ENCODE measurements at places on chromosomes 3 and 15.

- no peak for DNase-seq
Measured at GRCh38 chr15:41661078-41661517, 893 bp downstream of the MGA start.

DNA sequence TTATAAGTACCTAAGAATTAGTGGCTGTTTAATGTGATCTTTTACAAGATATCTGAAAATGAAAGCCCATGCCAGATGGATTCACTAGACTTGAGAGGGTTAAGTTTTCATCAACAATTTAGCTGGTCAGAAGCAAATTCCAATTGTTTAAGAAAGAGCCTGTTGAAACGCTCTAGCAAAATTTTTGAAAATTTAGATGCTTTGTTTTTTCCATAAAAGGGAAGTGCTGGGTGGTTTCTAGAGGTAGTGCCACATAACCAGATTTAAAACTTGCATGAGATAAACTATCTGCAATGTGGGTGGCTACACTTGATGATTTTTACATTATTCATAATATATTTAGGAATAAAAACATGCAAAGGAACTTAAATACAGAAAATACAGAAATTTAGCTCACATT is 48.5 kb upstream of the SKIL start:
- no peak for DNase-seq

DNA sequence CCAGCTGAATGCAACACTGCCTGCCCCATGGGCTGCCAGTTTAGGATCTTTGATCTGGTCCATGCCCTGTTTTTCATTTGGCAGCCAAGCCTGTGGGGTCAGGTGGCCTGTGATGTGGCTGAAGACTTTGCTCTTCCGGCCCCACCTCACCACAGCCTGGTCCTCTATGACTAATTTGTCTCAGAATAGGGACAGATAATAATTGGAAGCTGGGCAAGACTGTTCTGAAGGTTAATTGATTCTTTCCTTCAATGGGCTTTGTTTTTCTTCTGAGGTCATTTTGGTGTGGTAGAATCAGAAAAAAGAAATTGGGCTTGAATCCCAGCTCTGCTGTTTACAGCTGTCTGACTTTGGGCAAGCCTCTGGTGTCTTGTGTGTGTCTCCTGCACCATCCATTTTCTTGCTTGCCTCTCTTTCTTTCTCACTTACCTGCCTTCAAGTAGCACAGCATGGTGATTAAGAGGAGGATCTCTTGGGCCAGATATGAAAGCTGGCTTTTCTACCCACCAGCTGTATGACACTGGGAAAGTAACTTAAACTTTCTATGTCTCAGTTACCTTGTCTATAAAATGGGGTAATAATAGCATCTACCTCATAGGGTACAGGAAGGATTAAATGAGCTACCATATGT is 24.2 kb downstream of the ABHD2 start:
- DNase-seq, result no peak

- DNase-seq, result no peak
Measured at GRCh38 chr15:73150831-73151230, 98.6 kb downstream of the NEO1 start.

- no peak for DNase-seq
Measured at GRCh38 chr3:39141171-39141995, 12.0 kb downstream of the CSRNP1 start.

GRCh38 chr3:80357761-80358160 is 590.0 kb upstream of the ROBO1 start:
- DNase-seq, result no peak

- DNase-seq, result no peak
Measured at GRCh38 chr3:182626484-182627467, 166.5 kb upstream of the ATP11B start.

DNA sequence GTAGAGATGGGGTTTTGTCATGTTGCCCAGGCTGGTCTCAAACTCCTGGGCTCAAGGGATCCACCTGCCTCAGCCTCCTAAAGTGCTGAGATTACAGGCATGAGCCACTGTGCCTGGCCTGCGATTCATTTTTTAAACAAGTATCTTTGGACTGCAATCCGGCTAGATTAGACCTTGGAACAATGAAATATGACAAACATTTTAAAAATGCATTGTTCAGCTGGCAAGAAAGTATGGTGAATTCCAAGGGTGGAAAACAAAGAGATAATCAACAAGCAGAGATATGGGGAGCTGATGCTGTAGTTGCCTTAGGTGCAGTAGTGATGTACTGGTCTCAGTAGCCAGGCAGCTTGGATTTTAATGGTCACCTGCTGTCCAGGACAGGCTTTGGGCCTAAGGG is 95.8 kb upstream of the GOLGA8J start:
- no peak for DNase-seq

- no peak for DNase-seq
Measured at GRCh38 chr3:136604961-136605360, 147.2 kb downstream of the STAG1 start.

DNA sequence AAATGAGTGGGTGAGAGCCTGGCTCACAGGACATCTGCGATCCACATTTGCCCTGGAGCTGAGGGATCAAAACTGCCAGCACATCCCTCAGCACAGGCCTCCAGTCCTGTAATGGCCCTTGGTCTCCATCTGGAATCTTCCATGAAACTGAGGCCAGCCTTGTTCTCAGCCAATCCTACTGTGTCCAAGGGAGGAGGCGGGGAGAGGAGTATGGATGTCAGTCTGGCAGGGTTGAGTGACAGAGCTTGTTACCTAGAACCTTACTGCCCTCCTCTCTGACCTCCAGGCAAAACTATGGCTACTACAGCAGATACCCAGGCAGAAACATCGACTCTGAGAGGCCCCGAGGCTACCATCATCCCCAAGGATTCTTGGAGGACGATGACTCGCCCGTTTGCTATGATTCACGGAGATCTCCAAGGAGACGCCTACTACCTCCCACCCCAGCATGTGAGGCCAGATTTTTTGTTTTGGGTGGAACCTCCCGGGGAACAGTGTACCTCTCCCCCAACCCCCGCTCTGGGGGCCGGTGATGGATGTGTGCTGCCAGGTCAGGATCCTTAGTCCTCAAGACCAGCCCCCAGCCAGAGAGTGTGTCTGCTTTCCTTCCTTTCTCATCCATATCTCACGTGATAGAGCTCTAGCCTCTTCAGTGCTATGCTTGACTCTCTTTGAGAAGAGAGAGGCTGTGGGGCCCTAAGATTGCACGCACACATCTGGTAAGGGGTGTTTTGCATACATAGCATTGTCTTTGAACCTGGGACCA is 41.3 kb downstream of the CHDH start:
- DNase-seq, result no peak

- DNase-seq, result no peak
Measured at GRCh38 chr3:157113832-157114505, 46.0 kb downstream of the CCNL1 start.

DNA sequence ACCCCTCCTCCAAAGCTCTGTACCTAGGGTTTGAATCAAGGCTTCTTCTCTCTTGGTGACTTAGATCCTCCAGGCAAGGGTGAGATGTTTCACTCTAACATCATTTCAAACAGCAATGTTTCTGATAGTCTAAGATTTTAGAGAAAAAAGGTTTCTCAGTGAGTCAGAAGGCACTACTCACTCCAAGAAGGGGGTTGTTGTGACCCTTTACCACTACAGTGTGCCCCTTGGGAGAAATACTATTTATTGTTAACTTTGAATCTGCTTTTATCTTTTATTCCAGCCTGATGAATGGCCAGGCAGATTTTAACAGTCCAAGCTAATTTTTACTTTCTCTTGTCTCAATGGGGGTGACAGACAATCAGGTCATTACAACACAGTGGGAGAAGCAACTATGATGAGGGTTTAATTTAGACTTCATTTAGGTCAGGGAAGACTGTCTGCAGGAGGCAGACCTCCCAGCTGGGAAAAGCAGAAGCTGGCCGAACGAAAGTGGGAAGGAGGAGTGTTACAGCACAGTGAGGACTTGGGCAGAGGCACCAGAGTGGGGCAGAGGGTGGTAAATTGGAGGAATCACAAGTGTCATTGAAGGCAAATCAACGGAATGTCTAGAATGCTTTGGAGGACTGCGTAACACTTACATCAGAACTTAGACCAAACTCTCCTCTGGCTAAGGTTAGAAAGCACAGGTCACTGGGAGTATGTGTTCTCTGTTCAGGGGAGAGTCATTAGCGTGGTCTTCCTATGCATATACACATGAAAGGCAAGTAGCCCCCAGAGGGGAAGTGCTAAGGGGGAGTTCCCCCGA is 21.2 kb downstream of the ZNF860 start:
- DNase-seq, result no peak

- DNase-seq, result no peak
Measured at GRCh38 chr3:157045238-157045850, 114.6 kb downstream of the CCNL1 start.

- DNase-seq, result no peak
Measured at GRCh38 chr3:178623666-178624255, 87.5 kb downstream of the KCNMB2 start.

DNA sequence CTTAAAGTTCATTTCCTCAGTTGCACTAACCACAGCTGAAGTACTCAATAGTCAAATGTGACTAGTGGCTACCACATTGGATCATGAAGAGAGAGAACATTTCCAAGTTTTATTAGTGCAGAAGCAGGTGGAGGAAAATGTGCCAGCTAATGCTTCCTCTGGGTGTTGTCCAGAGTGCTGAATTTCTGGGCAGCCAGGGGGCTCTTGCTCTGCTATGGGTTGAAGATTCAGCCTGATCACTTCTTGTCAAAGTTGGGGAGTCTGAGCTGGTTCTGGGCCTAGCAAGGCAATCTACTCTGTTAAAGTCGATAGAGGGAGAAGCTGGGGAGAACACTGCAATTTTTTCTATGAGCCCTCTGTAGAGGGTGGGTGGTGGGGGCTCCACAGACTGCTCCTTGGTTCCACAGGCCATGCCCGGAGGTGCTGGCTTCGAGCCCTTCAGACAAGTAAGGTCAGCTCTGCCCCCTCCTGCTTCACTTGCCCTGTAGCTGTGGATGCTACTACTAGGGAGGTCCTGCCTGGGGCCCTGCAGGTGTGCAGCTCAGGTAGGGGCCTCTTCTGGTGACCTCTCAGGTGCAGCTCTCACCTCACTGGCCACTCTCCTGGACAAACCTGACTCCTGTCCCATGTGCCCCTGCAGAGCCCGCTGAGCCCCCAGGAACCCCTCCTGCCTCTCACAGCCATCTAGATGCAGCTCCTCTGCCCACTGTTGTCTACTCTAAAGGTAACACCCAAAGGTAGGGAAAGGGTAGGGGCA is 8.2 kb downstream of the ALG3 start:
- no peak for DNase-seq

- DNase-seq, result no peak
Measured at GRCh38 chr3:39178553-39178952, 13.8 kb downstream of the XIRP1 start.

DNA sequence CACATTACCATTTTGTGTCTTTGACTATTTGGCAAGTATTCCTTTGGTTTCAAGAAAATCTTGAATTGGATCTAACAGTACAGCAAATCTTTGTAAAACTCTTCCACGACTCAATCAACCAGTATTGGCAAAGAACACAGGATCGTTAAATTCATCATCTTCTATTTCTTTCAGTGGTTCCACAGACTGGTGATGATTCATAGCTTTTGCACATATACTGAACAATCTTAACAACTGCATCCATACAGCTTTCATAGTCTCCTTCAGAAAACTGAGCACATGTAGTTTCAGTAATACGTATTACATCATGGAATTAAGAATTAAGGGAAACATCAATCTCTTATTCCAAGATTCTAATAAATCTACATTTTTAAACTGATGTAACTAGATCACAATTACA is 91.6 kb upstream of the LIPC start:
- DNase-seq, result no peak

- DNase-seq, result no peak
Measured at GRCh38 chr3:125194849-125195601, 17.5 kb downstream of the SLC12A8 start.

GRCh38 chr3:51955175-51955892 is at the start of gene GPR62:
Gene GPR62, plus strand, starts transcription at chr3:51955381. Its CDS starts 272 bp downstream, at chr3:51955653.
- DNase-seq, result no peak

- DNase-seq, result no peak
Measured at GRCh38 chr15:91849180-91849579, 4.3 kb upstream of the SLCO3A1 start.

DNA sequence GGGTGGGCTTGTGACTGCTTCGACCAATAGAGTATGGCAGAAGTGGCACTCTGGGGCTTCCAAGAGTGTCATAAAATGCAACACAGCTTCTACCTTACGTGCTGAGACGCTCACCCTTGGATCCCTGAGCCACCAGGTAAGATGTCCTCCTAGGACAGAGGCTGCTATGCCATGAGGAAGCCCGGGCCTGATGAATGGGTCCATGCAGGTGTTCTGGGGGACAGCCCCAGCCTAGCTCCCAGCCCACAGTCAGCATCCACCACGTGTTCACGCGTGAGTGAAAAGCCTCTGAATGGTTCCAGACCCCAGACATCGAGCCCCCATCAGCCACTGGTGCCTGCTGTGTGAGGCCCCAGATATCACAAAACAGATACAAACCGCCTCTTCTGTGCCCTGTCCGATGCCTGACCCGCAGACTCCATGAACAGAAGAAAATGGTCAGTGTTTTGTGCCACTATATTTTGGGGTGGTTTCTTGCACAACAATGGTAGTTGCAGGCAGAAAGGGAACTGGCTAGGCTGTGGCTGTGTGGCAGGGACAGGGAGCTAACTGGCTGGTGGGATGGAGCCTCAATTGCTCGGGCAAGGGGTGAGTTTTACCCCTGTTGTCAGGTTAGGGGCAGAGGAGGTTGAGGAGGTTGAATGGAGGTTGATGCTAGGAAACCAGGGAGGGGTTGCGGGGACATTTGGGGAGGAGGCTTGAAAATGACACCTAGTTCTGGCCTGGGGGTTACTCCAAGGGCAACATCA is 92.2 kb downstream of the LINGO1 start:
- no peak for DNase-seq

DNA sequence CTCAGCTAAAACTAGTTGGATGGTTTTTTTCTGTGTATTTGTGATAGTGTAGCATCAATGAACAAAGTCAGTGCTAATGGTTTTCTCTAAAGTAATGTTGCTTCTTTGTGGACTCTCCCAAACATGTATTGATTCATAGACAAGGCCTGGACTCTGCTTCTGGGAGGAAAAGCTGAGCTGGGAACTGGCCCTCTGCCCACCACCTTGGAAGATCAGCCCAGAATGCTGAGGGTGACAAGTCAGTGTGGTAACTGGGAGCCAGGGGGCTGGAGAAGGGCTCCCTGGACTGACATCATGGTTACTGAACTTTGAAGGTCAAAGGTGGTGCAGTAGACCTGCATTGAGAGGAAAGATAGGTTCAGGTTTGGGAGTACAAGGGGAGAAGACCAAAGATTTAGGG is 3.0 kb downstream of the ARHGAP31 start:
- DNase-seq, result no peak

- DNase-seq, result peak; percentile 33
Measured at GRCh38 chr3:179072100-179072438, 460 bp upstream of the ZMAT3 start.

DNA sequence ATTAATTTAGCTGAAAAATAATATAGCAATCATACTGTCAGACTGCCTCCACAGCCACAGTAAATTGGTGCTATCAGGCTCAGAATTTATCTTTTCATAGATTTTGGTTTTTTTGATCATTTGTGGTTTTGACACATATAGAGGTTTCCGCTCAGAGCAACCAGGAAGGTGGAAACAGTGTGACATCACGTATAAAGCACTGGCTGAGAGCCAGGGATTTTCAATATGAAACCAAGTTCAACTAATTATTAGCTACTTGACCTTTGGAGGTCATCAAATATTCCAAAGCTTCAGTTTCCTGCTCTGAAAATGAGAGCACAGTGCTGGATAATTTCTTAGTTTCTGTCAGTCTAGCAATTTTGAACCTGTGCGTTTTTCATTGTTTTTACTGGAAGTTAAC is 433.8 kb upstream of the SUCLG2 start:
- no peak for DNase-seq
